ENCODE measurements at places on chromosomes 12 and 14.
A peak's percentile ranks its signal among the peaks of the same experiment; 100 is the strongest.

DNA sequence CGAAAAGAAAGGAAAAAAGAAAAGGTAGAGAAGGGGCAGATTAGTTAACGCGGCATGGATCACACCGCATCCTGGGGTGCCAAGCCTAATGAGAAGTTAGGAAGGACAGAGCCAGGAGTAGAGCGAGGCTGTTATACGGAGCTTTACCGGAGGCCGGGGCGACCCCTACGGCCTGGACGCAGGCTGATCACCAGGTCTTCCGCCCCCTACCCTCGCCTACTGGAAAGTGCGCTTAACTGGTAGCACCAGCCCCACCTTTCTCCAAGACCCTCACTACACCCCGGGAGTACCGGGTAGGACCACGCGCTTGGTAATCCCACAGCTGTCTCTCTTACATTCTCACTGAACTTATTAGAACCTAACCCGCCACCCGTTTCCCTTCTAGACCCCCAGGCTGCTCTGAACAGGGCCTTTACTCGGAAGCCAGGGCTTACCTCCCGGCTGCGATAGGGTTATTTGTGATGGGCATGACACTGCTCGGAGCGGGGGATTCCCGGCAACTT, 33.8 kb downstream of the WBP11 start:
- H3K4me3 ChIP-seq = peak overlapping the region; percentile 92
- peak; percentile 72 for DNase-seq
- H3K4me1 ChIP-seq = peaks cover 45% of the 10 kb centered on the region
- H3K27ac ChIP-seq = peak overlapping the region; percentile 99

DNA sequence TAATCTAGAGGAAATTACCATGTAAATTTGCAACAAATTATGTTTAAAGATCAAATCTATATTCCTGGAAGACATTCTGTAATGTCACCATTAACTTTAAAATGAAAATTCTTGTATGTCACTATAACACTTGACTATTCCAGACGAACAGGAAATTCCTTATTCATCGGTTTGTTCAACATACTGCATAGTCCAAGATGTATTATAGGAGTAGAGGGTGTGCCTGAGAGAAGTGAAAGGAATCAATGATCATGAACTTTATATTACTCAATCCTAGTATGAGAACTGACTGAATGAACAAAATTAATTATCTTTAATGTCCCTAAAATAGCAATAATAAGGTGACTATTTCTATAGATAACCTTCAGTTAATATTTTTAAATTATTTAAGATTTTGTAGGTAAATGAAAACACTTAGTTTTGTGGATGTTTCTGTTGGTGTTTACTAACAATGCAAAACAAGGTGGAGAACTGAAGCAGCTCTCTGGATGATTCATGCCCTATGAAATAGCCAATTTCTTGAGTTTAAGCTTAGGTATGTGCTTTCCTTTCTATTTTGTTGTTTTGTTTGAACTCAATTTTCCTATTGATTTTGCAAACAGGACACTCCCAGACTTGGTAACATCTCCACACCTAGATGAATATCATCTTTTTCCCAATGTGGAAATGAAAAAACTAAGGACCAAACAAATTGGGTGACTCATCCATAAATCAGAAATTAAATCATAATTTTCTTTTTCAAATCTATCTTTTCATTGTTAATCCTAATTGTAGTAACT, 18.2 kb upstream of the ITPR2 start:
- peaks cover 3% of the 10 kb centered on the region for H3K4me1 ChIP-seq
- no peak overlapping the region for H3K4me3 ChIP-seq
- peaks cover 15% of the 10 kb centered on the region for H3K27me3 ChIP-seq
- no peak overlapping the region for H3K27ac ChIP-seq
- no peaks in the 10 kb centered on the region for H3K36me3 ChIP-seq

DNA sequence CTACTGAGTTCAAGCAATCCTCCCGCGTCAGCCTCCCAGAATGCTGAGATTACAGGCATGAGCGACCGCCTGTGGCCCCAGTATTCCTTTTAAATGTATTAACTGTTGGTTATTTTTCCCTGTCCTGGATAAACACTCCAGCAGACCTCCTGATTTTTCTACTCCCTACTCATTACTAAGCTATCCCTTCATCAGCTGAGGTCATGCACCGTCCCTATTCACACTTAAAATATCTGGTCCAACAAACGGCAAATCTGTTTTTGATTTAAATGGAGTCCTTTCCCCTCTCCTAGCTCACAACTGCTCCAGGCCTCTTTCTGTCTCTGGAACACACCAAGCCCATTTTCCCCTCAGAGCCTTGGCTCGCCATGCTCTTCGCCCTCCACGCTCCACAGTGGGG, 1003.3 kb upstream of the TMEM132C start:
- H3K36me3 ChIP-seq = no peaks in the 10 kb centered on the region
- H3K4me3 ChIP-seq = no peak overlapping the region
- no peak overlapping the region for H3K27ac ChIP-seq

DNA sequence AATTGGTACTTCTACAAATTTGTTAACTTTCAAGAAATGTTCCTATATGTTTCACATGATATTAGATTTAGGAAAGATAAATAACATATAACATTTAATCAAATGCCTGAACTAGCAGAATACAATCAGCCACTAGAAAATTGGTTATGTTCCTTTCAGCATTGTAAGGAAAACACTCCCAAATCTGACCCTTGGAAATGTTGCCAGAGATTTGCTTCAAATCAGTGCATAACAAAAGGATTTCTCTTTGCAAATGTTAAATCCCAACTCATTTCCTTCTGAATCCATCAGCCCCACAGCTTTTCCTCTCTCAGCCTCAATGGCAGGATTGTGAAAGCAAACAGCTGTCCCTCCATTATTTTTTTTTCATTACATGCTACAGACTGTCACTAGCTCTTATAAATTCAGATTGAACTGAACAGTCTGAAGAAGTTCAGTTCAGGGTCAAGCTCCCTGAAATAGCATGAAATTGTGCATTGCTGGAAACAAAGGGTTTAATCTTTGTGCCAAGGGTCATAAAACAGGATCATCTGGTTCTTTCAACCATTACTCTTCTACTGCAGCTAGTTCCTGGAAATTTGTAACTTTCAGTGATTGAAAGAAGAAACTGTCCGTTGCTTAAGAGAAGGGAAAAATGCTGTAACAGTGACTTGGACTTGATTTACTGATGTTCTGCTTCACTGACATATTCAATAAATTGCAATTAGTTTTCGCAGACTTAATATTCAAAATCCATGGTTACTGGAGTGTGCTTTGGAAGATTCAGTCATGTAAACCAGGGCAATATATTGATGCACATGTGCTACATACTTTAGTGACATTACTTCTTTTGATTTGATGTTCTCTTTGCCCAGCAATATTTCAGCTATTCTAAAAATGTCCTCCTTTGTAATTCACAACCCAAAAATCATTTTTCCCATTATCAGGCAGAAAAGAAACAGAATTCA, 246.4 kb downstream of the RPL10L start:
- no peaks in the 10 kb centered on the region for H3K27me3 ChIP-seq
- no peaks in the 10 kb centered on the region for H3K36me3 ChIP-seq
- no peak overlapping the region for H3K4me3 ChIP-seq
- H3K4me1 ChIP-seq = no peaks in the 10 kb centered on the region
- H3K27ac ChIP-seq = no peak overlapping the region
- DNase-seq = no peak

- no peak overlapping the region for H3K4me3 ChIP-seq
- H3K27ac ChIP-seq = no peak overlapping the region
- DNase-seq = no peak
- no peaks in the 10 kb centered on the region for H3K36me3 ChIP-seq
- no peaks in the 10 kb centered on the region for H3K4me1 ChIP-seq
Measured at GRCh38 chr12:16520328-16520727, 85.6 kb downstream of the LMO3 start.

DNA sequence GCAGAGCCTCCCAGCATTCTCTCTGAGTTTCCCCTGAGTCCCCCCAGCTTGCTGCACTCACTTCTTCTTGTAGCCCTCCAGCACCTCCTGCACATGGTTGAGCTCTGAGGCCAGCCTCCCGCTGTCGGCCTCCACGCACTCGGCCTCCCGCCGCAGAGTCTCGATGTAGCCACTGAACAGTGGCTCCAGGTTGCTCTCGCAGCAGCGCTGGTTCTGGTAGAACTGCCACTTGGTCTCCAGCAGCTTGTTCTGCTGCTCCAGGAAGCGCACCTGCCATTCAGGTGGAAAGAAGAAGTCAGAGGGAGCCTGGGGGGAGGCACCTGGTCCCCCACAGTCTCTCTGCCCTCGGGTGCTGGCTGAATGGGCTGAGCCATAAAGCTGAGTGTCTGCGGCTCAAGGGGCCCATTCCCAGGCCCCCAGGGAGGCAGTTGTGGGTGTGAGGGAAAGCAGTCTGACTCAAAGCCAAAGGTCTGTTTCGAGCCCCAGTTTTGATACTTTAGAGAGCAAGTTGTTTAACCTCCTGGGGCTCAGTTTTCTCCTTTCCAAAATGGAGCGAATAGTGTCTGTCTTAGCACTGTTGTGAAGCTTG, 2.3 kb downstream of the KRT85 start:
- peaks cover 13% of the 10 kb centered on the region for H3K4me1 ChIP-seq
- no peak overlapping the region for H3K4me3 ChIP-seq
- peaks cover 14% of the 10 kb centered on the region for H3K27me3 ChIP-seq
- no peak for DNase-seq
- no peaks in the 10 kb centered on the region for H3K36me3 ChIP-seq
- H3K27ac ChIP-seq = no peak overlapping the region

- no peaks in the 10 kb centered on the region for H3K36me3 ChIP-seq
- H3K27ac ChIP-seq = no peak overlapping the region
- no peak for DNase-seq
- no peaks in the 10 kb centered on the region for H3K4me1 ChIP-seq
- no peaks in the 10 kb centered on the region for H3K27me3 ChIP-seq
Measured at GRCh38 chr12:130121226-130122000, 40.9 kb upstream of the FZD10 start.

DNA sequence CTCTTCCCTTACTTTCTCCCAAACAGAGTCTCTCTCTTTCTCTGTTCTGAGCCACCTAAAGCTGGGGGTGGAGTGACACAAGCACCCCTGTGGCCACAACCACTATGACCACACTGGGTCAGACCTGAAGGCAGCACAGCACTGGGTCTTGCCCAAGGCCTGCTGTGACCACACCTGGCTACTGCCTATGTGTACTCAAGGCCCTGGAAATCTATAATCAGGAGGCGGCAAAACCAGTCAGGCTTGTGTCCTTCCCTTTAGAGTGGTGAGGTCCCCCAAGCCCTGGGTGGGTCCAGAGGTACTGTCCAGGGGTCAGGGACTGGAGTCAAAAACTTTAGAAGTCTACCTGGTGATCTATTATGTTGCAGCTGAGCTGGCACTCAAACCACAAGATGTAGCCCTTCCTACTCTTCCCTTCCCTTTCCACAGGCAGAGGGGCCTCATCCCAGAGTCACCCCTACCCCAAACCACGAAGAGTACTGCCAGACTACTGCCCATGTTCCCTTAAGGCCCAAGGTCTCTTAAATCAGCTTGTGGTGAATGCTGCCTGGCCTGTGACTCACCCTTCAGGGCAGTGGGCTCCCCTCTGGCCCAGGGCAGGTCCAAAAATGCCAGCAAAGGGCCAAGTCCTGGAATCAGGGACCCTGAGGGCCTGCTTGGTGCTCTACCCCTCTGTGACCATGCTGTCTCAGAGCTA, 179.8 kb upstream of the DYRK2 start:
- H3K4me1 ChIP-seq = no peaks in the 10 kb centered on the region
- no peak for DNase-seq
- H3K36me3 ChIP-seq = no peaks in the 10 kb centered on the region

DNA sequence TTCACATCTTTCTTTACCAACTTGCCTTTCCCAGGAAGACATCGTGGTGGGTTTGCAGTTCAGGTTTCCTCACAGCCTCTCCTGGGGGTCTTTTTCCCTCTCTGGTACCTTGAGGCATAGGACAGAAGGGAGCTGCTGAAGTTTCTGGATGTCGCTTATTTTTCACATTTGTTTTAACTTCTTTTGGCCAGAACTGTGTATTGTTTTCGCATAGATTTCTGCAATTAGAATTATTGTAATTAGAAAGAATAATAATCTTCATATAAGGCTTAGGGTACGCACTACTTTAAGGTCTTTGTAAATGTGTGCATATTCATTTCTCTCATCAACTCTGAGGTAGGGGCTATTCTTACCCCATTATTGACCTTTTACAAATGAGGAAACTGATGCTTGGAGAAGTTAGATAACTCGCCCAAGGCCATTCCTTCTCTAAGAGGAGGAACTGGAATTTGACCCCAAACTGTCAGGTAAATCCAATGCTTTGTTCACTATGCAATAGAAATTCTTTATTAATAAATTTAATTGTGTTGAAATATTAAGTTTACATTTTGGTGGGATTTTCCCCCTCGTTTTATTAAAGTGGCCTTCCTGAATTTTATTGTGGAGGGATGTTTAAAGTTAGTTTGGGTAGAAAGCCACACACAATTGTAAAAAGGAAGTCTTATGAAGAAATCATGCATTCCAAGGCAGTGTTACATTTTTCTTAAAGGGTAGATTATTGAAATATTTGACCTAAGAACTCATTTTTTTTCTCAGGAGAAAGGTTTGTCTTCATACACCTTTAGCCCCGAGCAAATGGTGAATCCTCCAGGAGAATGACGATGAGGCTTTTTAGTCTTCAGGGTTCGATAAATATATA, 12.1 kb upstream of the SLC38A2 start:
- H3K4me1 ChIP-seq = peaks cover 52% of the 10 kb centered on the region
- peak overlapping the region; percentile 91 for H3K27ac ChIP-seq
- no peaks in the 10 kb centered on the region for H3K27me3 ChIP-seq
- H3K4me3 ChIP-seq = peak overlapping the region; percentile 80
- peaks cover 5% of the 10 kb centered on the region for H3K36me3 ChIP-seq

GRCh38 chr12:79143803-79144202, 279.2 kb downstream of the SYT1 start:
- H3K36me3 ChIP-seq = no peaks in the 10 kb centered on the region
- H3K27me3 ChIP-seq = no peaks in the 10 kb centered on the region
- no peak overlapping the region for H3K27ac ChIP-seq

DNA sequence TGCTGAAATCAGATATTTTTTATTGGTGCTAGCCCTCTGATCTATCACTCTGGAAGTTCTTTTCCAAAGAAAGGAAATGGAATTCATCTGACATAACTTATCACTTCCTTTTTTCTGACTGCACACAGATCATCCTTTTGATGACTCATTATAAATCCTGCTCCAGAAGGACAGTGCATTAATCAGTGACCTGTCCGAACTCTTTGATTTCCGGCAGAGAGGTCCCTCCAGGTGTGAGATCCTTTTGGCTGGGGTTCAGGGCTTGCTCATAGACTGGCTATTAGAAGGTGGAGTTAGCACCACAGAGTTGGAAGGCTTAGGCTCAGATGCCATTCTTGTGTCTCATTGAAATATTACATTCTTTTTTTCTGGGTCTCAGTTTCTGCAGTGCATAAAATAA, 328.2 kb downstream of the ZFP36L1 start:
- peaks cover 3% of the 10 kb centered on the region for H3K36me3 ChIP-seq
- no peaks in the 10 kb centered on the region for H3K27me3 ChIP-seq
- H3K4me1 ChIP-seq = peaks cover 17% of the 10 kb centered on the region
- no peak overlapping the region for H3K27ac ChIP-seq
- no peak for DNase-seq
- no peak overlapping the region for H3K4me3 ChIP-seq

GRCh38 chr14:102320671-102321455, 1.3 kb downstream of the ZNF839 start:
- peak overlapping the region; percentile 83 for H3K4me3 ChIP-seq
- no peaks in the 10 kb centered on the region for H3K27me3 ChIP-seq
- no peak for DNase-seq
- H3K27ac ChIP-seq = peak overlapping the region; percentile 85
- H3K36me3 ChIP-seq = no peaks in the 10 kb centered on the region

Data from activated CD8-positive, alpha-beta memory T cell treated with anti-CD3 and anti-CD28 coated beads, Interleukin-2, amount 10 ng/mL, durations not matched to agents 7 days and 5 days (primary cell).